ENCODE measurements at places on chromosomes 6 and 20.

DNA sequence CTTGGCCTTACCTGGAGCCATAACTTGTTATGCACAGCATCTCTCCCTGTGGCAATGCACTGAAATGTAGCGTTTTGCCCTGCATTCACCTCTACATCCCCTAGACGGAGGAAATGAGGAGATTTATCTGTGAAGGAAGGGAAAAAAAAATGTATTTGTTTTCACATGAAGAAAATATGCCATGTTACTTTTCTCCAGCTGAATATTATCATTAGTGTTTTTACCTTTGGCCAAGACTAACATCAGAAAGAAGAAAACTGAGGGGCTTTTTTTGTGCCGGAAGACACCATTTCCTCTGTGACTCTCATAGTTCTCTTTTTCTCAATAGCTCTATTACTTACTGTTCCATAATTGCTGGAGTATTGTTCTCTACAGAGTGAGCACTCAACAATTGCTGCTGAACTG lies 280.4 kb downstream of the PTPRK start:
- no peak for DNase-seq

GRCh38 chr20:61407561-61407960 lies 155.5 kb downstream of the CDH4 start:
- DNase-seq, result no peak

DNA sequence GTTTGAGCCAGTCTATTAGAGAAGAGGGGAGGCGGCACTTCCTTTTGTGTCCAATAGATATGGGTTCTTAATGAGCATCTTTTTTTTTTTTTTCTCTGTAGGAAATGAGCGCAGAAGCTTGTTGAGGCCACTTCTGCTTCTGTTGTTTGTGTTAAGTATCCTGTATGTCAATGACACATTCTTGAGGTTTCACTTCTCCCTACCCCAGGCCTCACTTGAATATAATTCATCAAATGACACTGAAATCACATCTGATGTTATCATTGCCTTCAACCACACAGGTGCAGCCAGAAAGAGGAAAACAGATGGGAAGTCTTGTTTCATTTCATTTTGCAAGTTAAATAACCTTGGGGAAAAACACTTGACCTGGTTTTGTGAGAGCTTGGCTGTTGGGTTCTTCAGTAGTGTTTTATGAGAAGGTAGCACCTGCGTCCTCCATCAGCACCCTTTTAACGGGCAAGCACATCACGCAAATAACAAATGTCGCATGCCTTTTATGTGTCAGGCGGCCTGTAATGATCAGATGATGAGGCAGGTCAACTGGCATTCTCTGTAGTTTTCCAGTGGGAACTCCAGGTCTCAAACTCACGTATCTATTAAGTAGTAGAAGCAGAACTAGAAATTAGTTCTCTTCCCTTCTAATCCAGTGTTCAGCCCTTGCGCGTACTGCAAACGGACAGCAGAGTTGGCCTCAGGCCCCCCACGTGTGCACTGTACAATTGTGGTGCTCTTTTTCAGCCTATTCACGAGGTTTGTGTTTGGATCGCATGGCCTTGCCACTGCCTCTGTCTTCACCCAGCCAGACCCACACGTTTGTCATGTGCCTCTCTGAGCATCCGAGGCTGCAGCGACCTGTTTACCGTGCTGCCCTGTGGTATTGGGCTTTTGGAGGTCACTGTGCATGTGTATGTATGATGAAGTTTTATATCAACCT lies 23.5 kb downstream of the PLEKHG1 start:
- DNase-seq, result no peak

DNA sequence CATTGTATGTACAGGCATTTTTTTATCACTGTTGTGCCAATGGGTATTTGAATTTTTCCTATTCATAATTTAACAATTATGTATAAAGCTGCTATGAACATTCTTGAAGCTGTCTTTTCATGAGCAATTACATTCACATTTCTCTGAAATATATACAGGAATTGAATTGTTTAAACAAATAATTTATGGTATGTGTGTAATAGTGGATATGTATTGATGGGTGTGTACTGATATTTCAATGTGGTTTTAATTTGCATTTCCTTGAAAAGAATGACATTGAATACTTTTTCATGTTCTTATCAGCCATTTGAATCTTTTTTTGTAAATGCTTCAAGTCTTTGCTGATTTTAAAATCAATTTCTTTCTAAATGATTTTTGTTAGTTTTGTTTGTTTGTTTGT lies 629.4 kb upstream of the FLRT3 start:
- DNase-seq, result no peak

GRCh38 chr6:138188278-138188941 lies 26.7 kb downstream of the ARFGEF3 start:
- no peak for DNase-seq
